ENCODE measurements at places on chromosomes 4 and X.

DNA sequence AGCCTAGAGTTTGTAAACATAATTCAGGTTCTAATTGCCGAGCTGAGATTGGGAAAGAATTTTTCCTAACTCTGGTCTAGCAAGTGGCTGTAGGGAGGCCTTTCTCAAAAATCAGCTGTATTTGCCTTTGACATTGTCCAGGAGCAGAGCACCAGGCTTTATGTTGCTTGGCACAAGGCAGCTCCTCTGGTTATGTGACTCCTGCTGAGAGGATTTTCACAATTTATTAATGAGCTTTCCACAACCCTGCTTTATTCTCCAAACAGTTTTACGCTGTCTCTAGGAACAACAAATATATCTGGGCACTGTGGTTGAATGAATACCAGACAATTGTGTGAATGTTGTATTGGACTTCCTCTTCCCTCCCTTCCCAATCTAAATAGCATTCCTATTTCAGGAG lies 14.9 kb downstream of the LSM6 start:
- no peak for DNase-seq

DNA sequence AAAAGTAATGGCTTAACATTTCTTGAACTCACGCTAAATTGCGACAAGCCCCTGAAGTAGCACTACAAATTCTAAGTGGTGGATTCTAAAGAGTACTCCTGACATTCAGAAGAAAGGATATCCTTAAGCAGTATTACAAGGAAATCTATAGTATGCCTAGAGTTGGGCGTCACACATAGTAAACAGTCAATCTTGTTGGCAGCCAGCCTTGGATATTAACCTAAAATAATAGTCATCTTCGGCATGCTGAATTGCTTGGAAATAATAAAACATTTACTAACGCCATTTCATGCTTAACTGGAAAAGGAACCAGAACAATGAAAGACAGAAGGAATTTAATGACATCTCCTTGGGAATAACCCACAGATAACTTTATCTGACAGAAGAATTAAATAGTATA lies 18.6 kb downstream of the ATP8A1 start:
- DNase-seq = no peak

DNA sequence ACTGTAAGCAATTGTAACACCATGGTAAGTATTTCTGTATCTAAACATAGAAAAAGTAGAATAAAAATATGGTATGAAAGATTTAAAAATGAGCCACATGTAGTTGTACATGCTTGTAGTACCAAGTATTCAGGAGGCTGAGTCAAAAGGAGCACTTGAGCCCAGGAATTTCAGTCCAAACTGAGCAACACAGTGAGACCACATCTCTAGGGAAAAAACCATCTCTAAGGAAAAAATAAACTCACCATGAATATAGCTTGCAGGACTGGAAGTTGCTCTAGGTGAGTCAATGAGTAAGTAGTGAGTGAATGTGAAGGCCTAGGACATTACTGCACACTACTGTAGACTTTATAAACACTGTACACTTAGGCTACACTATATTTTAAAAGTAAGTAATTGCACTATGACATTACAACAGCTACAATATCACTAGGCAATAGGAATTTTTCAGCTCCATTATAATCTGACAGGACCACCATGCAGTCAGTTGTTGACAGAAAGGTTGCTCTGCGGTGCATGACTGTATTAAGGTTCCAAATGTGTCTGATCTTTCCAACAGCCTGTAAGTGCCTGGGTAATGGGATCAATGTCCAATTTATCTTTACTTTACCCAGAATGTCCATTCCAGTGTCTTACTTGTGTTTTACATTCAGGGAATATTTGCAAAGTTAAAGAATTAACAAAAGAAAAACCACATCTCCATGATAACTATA lies 28.9 kb upstream of the LRBA start:
- no peak for DNase-seq

- DNase-seq = no peak
Measured at GRCh38 chr4:48651914-48652313, 128.2 kb downstream of the FRYL start.

- DNase-seq = no peak
Measured at GRCh38 chr4:184383497-184384055, 90.8 kb downstream of the IRF2 start.

DNA sequence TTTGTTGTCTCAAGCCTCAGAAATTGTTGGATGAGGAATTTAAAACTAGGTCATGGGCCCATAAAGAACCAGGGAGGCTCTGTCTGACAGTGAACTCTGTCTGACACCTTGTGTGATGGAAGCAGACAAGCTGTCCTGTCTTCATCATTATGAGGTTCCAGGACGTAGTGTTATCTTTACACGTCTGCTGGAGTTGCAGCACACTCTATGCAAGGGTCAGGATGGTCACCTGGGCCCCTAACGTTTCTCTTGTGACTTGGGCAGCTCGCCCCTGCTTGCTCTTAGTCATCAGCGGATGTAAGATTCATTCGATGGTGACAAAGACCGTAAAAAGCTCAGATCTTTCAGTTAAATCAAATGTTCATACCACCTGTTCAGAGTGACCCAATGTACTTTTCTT lies 92.0 kb upstream of the ADGRG2 start:
- DNase-seq = no peak

DNA sequence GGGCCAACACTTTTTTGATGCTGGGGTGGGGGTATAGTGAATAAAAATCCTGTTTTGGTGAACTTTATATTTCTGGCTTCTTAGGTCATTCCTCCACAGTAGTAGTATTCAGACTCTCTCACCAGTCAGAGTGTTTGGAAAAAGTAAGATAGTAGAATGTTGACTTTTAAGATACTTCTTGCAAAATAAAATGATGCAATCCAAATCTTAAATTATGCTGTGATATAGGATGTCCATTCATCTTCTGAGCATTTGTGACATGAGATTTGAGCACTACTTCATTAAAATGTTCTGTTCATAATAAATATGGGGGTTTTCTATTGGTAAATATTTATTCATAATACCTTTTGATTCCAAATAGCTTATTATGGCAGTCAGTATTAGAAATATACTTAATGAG lies 70.1 kb downstream of the BMP2K start:
- DNase-seq = no peak

- DNase-seq = no peak
Measured at GRCh38 chr4:129172181-129172580, 76.2 kb downstream of the C4orf33 start.

GRCh38 chr4:24956091-24956490 lies 43.2 kb upstream of the CCDC149 start:
- DNase-seq = no peak

DNA sequence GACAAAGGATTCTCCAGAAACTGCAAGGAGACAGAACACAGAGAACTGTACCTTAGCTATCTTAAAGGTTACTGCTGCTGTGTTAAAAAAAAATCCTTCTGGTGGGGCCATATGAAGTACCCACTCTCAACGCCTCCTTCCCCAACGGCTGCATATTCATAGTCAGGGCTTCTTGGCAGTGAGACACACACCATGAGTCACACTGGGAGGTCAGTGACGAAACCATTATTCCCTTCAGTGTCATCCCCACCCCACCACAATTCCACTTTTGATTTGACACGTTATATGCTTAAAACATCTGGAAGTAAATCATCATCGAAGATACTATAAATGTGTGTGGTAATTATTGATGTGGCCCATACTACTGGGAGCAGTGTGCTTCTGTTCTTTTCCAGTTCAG lies 271.5 kb downstream of the LDB2 start:
- no peak for DNase-seq

DNA sequence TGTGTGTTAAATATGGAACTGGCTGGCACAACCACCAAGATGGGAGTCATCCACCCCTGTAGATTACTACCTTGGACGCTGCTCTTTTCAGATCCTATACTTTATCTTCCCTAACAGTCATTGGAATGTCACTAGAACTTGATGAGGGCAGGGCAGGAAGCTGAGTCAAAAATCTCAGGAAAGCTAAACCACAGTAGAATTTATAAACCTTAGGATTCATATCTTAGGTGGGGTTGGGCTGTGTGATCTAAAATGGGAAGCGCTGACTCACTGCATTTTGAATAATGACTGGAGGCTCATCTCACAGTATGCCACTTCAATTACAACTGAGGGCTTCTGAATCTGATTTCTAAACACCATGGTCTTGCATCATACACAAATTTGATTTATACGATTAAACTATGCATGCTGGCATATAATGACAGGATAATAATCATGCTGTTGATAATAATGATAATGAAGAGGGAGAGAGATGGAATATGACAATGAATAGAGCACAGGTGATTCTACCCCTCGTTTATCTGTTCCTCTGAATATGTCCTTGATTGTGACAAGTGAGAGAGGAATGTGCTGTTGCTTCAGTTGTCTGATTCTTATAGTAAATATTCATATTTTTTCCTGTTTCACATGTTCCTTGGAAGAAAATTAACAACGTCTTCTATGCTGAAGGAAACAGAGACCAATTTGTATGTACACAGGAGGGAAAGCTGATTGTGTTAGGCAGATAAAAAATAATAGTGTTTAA lies 270.3 kb upstream of the HS3ST1 start:
- DNase-seq = no peak

- no peak for DNase-seq
Measured at GRCh38 chr4:164536814-164537213, 217.1 kb upstream of the SMIM31 start.

GRCh38 chrX:35339796-35340195 lies 397.2 kb downstream of the FAM47B start:
- DNase-seq = no peak

GRCh38 chr4:5045097-5045496 lies 6.2 kb upstream of the STK32B start:
- no peak for DNase-seq

GRCh38 chrX:150152546-150152945 lies 210.6 kb upstream of the MAMLD1 start:
- no peak for DNase-seq

DNA sequence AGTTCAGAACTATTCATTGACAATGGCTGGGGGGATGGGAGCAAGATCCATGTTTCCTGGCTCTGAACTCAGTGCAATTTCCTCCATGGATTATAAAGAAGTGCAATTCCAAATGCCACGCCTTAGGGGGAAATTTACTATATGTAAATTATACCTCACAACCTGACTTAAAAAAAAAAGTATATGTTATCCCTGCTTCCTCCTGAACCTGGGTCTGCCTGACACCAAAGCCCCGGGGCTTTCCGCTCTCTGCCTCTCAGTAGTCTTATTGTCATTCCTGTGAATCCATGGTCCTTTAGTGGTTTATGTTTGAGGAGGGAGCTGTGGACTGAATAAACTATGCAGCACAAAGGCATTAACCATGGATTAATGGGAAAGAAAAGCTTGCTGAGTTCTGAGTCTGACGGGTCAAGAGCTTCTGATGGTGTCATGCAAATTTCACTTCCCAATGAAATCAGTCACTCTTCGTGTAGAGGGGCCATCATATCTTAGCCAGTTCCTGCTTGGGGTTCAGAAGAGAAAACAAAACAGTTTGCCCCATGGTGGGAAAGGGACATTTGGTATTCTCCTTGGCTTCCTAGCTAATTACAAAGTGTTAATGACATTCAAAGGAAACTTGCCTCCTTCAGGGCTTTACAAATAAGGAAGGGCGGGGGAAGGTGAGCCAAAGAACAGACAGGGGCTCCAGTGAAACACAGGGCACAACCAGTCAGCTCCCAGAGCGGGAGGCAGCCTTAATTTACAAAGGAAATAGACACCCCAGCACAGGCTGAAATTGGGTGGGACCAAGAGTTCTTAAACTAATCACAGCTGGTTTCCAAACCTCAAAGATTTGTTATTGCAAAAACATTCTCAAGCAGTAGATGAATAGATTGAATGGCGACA lies 14.3 kb downstream of the FAM9C start:
- DNase-seq = no peak

DNA sequence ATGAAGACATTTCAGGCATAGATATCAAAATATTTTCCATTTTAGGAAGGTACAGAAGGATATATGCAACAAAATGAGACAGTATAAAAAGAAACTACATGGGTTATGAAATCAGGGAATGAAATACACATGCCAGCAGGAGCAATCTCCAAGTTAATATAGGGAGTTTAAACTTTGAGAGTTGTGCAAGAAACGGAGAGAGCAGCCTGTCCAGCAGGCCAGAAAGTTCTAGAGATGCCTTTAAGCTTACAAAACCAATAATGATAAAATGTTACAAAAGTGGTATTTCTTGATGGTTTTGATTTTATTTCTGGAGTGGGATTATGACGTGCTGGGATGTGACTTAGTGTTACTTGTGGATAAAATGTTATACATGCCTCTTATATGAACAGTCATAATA lies 2047.9 kb downstream of the ARAP2 start:
- DNase-seq = no peak

- DNase-seq = no peak
Measured at GRCh38 chr4:77599378-77599777, 6.2 kb upstream of the CXCL13 start.

GRCh38 chr4:40462326-40462725 lies 127.2 kb downstream of the CHRNA9 start:
- DNase-seq = no peak

GRCh38 chrX:107878106-107878505 lies 52.4 kb downstream of the MID2 start:
- DNase-seq = no peak

DNA sequence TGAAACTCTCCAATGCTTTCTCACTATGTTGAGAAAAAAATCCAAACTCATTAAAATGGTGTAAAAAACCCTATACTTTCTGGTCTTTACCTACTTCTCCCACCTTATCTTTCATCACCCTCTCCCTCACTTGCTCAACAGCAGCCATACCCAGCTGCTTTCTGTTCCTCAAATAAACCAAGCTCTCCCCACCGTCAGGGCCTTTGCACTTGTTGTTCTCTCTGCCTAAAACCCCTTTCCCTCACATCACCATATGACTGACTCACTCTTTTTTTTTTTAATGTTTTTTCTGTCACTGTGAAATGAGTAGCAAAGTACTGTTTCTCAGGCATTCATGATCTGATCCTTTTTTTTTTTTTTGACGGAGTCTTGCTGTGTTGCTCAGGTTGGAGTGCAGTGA lies 122.3 kb upstream of the TMEM164 start:
- DNase-seq = no peak

- no peak for DNase-seq
Measured at GRCh38 chrX:45472968-45473367, 272.3 kb upstream of the DIPK2B start.
